ENCODE measurements at places on chromosomes 1 and 21. TPM values are rescaled to one million over a fixed set of nuclear protein-coding genes. Genes with fewer than 3 reads are reported as not detected.
A peak's percentile ranks its signal among the peaks of the same experiment; 100 is the strongest.

The LYPLAL1 gene
- total RNA-seq, result 21.8 TPM

The CELA2B gene
- not detected for total RNA-seq

The RNU11 gene
- not detected for total RNA-seq

The DESI2 gene
- total RNA-seq, result 31.7 TPM

The CCDC185 gene
- total RNA-seq, result not detected

The CD34 gene
- total RNA-seq, result 0.02 TPM

The PRKAA2 gene
- total RNA-seq, result not detected

The KCNH1 gene
- not detected for total RNA-seq

GRCh38 chr21:16305686-16306085 is 575.9 kb downstream of the USP25 start:
- no peak overlapping the region for H3K27ac ChIP-seq
- H3K36me3 ChIP-seq, result no peaks in the 10 kb centered on the region
- H3K4me3 ChIP-seq, result no peak overlapping the region
- H3K4me1 ChIP-seq, result peaks cover 11% of the 10 kb centered on the region
- H3K27me3 ChIP-seq, result peaks cover 6% of the 10 kb centered on the region

GRCh38 chr21:43812139-43812821 is 22.9 kb downstream of the RRP1 start:
- H3K36me3 ChIP-seq, result no peaks in the 10 kb centered on the region
- no peaks in the 10 kb centered on the region for H3K27me3 ChIP-seq
- H3K4me3 ChIP-seq, result no peak overlapping the region
- peaks cover 7% of the 10 kb centered on the region for H3K4me1 ChIP-seq
- no peak for DNase-seq

GRCh38 chr21:45505416-45506021 is 36.7 kb downstream of the SLC19A1 start:
- no peaks in the 10 kb centered on the region for H3K4me1 ChIP-seq
- H3K27me3 ChIP-seq, result no peaks in the 10 kb centered on the region
- peaks cover 3% of the 10 kb centered on the region for H3K36me3 ChIP-seq
- DNase-seq, result no peak

DNA sequence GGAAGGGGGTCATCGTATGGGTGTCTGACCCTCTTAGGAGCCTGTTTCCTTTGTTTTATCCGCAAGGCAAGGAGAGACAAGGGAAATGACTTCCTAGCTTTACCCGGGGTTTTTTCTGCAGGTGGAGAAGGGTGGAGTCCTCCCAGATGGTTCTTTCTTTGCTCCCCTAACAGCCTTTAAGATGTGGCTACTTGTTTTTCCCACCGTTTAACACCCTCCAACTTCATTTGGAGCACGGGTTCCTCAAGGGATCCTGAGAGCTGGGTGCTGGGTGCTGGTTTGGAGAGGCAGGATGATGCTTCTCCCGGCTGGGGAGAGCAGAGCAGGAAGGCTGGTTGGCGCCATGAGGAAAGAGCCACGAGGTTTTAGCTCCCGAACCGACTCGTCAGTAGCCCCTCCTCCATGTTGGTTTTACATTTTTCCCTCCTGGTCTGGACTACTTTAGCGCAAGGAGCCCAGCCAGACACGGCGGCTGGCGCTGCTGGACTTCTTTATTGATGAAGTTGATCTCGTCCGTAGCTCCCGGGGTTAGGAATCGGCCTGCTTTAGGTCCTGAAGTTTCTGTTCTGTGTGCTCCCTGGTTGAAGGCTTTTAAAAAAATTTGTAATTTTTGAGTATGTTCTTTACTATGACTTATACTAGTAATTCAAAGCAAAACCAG is 1.4 kb downstream of the UCK2 start:
- peaks cover 11% of the 10 kb centered on the region for H3K36me3 ChIP-seq
- H3K4me3 ChIP-seq, result peak overlapping the region; percentile 93
- H3K4me1 ChIP-seq, result peaks cover 20% of the 10 kb centered on the region
- H3K27me3 ChIP-seq, result peaks cover 3% of the 10 kb centered on the region
- peak; percentile 22 for DNase-seq

DNA sequence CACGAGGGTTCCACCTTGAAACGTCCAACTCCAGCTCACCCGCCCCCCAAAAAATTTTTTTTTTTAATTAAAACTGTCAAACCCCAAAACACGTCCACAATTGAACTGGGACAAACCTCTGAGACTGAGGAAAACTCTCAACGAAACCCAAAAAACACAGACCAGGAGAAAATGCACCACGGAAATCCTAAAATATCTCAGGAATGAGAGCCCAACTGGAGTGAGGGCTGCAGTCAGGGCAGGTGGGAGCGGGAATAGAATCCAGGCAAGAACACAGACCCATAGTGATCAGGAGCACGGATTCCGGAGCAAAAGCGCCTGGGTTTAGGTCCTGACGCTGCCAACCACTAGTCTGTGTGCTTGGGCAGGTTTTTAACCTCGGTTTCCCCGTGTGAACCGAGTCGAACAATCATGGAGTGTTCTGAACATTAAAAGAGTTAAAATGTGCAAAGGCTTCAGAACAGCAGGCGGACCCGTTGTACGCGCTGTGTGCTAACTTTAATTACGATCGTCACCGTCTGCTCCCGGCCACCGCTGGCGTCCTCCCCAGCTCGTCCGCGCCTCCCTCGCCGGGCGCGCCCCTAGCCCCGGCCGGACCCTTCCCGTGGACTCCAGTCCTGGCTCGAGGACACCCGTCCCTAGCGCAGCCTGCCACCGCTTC is 624 bp downstream of the ARHGAP29 start:
- H3K27me3 ChIP-seq, result peaks cover 67% of the 10 kb centered on the region
- peak overlapping the region; percentile 68 for H3K4me3 ChIP-seq
- no peak overlapping the region for H3K27ac ChIP-seq
- H3K36me3 ChIP-seq, result no peaks in the 10 kb centered on the region

GRCh38 chr1:103084181-103084580 is 24.1 kb downstream of the COL11A1 start:
- no peaks in the 10 kb centered on the region for H3K36me3 ChIP-seq
- no peak overlapping the region for H3K4me3 ChIP-seq
- H3K4me1 ChIP-seq, result no peaks in the 10 kb centered on the region
- no peak overlapping the region for H3K27ac ChIP-seq
- no peaks in the 10 kb centered on the region for H3K27me3 ChIP-seq

GRCh38 chr1:13451399-13451965 is 41.2 kb downstream of the PRAMEF20 start:
- no peak overlapping the region for H3K27ac ChIP-seq
- H3K27me3 ChIP-seq, result no peaks in the 10 kb centered on the region
- H3K4me3 ChIP-seq, result no peak overlapping the region

GRCh38 chr1:171212607-171213351 is 27.7 kb downstream of the FMO2 start:
- no peak for DNase-seq
- H3K4me1 ChIP-seq, result no peaks in the 10 kb centered on the region
- peaks cover under 1% of the 10 kb centered on the region for H3K27me3 ChIP-seq

GRCh38 chr1:76230842-76231281 is 156.3 kb downstream of the ST6GALNAC3 start:
- no peak overlapping the region for H3K4me3 ChIP-seq
- DNase-seq, result no peak
- no peak overlapping the region for H3K27ac ChIP-seq
- no peaks in the 10 kb centered on the region for H3K27me3 ChIP-seq

GRCh38 chr1:103941086-103941485 is 191.4 kb downstream of the AMY1C start:
- no peaks in the 10 kb centered on the region for H3K27me3 ChIP-seq
- H3K27ac ChIP-seq, result no peak overlapping the region
- DNase-seq, result no peak
- H3K4me1 ChIP-seq, result no peaks in the 10 kb centered on the region

GRCh38 chr1:7177438-7178146 is 392.3 kb downstream of the CAMTA1 start:
- H3K36me3 ChIP-seq, result no peaks in the 10 kb centered on the region
- H3K4me3 ChIP-seq, result no peak overlapping the region
- H3K27ac ChIP-seq, result no peak overlapping the region
- no peaks in the 10 kb centered on the region for H3K4me1 ChIP-seq
- no peak for DNase-seq
- peaks cover 29% of the 10 kb centered on the region for H3K27me3 ChIP-seq

GRCh38 chr1:10815858-10816195 is 19.4 kb upstream of the CASZ1 start:
- H3K27ac ChIP-seq, result no peak overlapping the region
- H3K36me3 ChIP-seq, result no peaks in the 10 kb centered on the region
- no peak for DNase-seq
- H3K27me3 ChIP-seq, result no peaks in the 10 kb centered on the region
- H3K4me1 ChIP-seq, result no peaks in the 10 kb centered on the region

- H3K4me3 ChIP-seq, result no peak overlapping the region
- no peaks in the 10 kb centered on the region for H3K4me1 ChIP-seq
- no peaks in the 10 kb centered on the region for H3K36me3 ChIP-seq
- no peak overlapping the region for H3K27ac ChIP-seq
- no peak for DNase-seq
Observed at GRCh38 chr1:241440904-241441303, 78.7 kb downstream of the FH start.

DNA sequence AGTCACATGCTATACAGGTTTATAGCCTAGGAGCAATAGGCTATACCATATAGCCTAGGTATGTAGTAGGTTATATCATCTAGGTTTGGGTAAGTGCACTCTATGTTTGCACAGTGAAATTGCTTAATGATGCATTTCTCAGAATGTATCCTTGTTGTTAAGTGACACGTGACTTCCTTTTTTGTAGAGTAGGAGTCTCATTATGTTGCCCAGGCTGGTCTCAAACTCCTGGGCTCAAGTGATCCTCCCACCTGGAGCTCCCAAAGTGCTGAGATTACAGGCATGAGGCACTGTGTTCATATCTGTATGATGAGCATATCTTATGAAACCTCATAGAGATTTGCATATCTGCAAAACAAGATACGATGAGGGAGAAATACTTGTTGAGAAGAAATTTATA is 13.8 kb upstream of the ABCB10 start:
- H3K27ac ChIP-seq, result no peak overlapping the region
- no peaks in the 10 kb centered on the region for H3K4me1 ChIP-seq
- H3K27me3 ChIP-seq, result no peaks in the 10 kb centered on the region

DNA sequence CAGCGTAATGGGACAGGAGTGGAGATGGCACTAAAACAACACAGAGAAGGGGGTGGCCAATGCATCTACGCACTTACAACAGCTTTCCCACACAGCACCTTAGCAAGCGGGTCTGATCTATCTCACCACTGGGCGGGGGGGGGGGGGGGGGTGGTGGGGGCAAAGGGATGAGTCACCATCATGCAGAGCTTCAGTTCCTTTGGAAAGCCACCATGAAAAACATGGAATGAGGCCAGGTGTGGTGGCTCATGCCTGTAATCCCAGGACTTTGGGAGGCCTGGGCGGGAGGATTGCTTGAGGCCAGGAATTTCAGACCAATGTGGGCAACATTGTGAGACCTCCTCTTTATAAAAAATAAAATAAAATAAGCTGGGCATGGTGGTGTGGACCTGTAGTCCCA is 47.2 kb downstream of the KLHDC7A start:
- no peak overlapping the region for H3K4me3 ChIP-seq
- H3K27ac ChIP-seq, result no peak overlapping the region
- DNase-seq, result no peak
- H3K27me3 ChIP-seq, result peaks cover 18% of the 10 kb centered on the region
- H3K4me1 ChIP-seq, result no peaks in the 10 kb centered on the region
- H3K36me3 ChIP-seq, result no peaks in the 10 kb centered on the region

DNA sequence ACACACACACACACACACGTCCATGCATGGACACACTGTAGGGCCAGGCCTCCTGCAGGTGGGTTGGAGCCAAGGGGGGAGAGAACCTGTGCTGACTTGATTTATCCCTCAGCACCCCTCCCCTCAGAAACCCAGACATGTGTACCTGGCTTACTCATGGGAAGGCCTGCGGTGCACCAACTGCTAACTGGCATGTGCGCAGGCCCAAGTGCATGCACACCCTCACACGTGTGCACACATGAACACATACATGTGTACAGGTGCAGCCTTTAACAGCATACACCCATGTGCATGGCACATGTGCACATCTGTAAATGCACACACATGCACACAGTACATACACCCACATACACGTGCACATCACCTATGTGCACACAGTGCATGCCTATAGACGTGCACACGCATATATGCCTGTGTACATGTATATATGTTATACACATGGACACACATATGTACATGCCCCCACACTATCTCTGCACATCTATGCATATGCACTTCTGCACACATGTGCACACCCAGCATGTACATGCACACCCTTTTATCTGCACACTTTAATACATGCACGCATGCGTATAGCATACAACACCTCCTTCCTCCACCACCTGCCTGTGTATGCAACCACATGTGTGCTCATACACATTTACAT is 67.5 kb downstream of the TRIM11 start:
- H3K27ac ChIP-seq, result no peak overlapping the region
- no peaks in the 10 kb centered on the region for H3K4me1 ChIP-seq
- H3K27me3 ChIP-seq, result no peaks in the 10 kb centered on the region
- DNase-seq, result peak; percentile 0
- H3K4me3 ChIP-seq, result no peak overlapping the region

DNA sequence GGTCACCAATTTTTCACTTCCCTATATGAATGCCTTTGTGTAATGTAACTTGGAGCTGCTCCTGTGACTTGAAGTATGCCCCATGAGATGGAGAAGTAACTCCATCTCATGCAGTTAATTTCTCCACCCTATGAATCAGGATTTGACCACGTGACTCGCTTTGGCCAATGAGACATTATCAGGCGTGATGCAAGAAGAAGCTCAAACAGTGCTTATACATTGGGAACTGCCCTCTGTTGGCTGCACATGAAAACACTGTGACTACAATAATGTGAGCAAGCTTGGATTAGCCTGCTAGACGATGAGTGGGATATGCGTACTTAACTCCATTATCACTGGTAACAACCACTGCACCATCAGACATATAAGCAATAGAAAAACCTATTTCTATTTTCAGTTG is 684.4 kb downstream of the PLA2G4A start:
- H3K4me3 ChIP-seq, result no peak overlapping the region
- no peaks in the 10 kb centered on the region for H3K4me1 ChIP-seq
- DNase-seq, result no peak
- H3K27me3 ChIP-seq, result no peaks in the 10 kb centered on the region
- H3K36me3 ChIP-seq, result no peaks in the 10 kb centered on the region

GRCh38 chr1:110645821-110646735 is 28.7 kb downstream of the KCNA3 start:
- no peak overlapping the region for H3K27ac ChIP-seq
- peak overlapping the region; percentile 28 for H3K4me3 ChIP-seq
- no peaks in the 10 kb centered on the region for H3K36me3 ChIP-seq
- peaks cover 55% of the 10 kb centered on the region for H3K4me1 ChIP-seq
- no peaks in the 10 kb centered on the region for H3K27me3 ChIP-seq
